ENCODE measurements at places on chromosomes 1 and 21.

GRCh38 chr1:219153723-219154122 is 20.0 kb upstream of the LYPLAL1 start:
- no peak for DNase-seq

DNA sequence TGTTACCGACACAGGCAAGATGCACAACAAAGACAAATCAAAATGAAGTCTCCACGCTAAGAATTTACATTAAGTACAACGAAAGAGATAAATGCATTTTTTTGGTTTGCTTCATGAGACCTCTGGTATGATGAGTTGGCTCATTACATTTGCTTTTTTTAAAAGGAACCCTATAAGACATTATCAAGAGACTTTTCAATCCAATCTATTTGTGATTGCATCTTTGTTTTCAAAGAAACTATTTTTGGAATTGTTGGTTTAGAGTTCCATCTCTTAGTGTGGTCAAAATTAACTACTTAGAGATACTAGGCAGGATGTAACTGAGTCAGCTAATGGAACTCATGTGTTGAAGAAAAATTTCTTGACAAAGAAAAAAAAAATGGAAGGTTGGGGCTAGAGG is 200.1 kb downstream of the ZC3H11B start:
- DNase-seq = no peak

DNA sequence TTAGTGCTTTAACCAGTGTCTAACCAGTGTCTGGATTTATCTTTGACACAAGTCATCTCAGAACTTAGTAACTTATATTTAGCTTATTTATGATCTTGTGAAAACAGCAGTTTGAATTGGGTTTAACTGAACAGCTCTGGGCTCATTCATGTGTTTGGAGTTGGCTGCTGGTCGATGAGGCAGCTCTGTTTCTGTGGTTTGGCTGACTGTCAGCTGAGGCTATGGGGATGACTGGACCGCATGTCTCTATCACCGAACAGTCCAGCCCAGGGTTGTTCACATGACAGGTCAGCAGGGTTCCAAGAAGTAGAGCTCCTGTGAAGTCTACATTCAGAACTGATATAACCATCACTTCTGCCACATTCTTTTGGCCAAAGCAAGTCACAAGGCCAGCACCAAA is 29.1 kb upstream of the C21orf91 start:
- no peak for DNase-seq

DNA sequence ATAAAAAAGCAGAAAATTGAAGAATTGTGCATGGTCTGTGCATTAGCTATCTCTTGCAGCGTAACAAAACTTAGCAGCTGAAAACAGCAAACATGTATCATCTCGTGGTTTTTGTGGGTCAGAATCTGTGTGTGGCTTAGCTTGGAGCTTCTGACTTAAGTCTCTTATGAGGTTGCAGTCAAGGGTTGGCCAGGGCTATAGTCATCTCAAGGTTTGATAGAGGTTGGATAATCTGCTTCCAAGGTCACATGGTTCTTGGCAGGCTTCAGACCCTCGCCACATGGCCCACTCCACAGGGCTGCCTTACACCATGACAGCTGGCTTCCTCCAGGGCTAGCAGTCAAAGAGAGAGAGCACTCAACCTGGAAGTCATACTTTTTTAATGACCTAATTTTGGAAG is 35.9 kb downstream of the CNST start:
- DNase-seq = no peak

DNA sequence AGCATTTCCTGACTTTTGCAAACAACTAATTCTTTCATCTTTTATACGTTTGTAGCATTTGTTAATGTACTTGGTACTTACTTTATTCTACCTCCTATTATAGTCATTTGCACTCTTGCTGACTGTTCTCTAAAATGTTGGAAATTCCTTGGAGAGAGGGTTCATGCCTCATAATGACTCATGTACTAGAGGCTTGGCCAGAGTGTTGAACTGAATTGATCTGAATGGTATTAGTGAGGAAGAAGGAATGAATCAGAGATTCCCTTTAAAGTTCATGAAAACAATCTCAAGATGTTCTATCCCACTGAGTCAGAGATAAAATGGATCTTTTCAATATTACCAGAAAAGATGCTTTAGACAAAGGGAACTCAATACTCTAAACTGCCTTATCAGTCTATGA is 383.4 kb downstream of the SEC16B start:
- DNase-seq = no peak

- no peak for DNase-seq
Observed at GRCh38 chr21:15841856-15842564, 112.2 kb downstream of the USP25 start.

GRCh38 chr1:200681231-200681630 is 11.5 kb upstream of the DDX59 start:
- DNase-seq = no peak

Data from iPS-NIHi11 (cell line).